ENCODE measurements at places on chromosomes 11 and 22. TPM values are rescaled to one million over a fixed set of nuclear protein-coding genes. Genes with fewer than 3 reads are reported as not detected.

OR10D3 gene
- total RNA-seq = not detected

LRRC74B gene
- not detected for total RNA-seq

NXPE4 gene
- not detected for total RNA-seq

KCNC1 gene
- not detected for total RNA-seq
